Body of pancreas (tissue), 4 donors: ENCODE measurements at places on chromosomes 5 and 9.

GRCh38 chr5:73176250-73176649 lies 3.3 kb downstream of the TMEM174 start:
- DNase-seq, result peak; percentile 73

DNA sequence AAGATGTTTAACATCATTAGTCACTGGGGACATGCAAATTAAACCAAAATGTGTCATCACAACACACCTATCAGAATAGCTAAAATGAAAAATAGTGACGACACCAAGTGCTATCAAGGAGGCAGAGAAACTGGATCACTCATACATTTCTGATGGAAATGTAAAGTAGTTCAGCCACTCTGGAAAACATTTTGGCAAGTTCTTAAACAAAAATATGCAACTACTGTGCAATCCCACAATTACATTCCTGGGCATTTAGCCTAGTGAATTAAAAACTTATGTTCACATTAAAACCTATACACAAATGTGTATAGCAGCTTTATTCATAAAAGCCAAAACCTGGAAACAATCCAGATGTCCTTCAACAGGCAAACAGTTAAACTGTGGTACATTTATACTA lies 53.1 kb downstream of the SVEP1 start:
- no peak for DNase-seq

DNA sequence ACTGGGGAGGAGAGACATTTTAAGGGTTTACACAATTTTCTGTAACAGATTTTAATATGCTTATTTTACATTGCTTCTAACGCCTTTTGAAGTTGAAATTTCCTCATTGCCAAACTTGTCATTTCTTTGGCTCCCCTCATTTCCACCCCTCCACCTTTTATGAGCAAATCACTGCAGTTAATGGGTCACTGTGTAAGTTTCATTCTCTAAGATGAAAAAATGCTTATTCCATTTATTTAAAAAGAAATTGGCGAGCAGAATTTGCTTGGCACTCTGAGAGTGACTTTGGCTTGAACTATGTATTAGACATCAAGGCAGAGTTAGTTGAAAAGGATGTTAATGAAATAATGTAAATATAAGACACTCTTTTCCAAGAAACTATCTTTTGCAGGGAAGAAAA lies 66.6 kb downstream of the ITGA1 start:
- no peak for DNase-seq

DNA sequence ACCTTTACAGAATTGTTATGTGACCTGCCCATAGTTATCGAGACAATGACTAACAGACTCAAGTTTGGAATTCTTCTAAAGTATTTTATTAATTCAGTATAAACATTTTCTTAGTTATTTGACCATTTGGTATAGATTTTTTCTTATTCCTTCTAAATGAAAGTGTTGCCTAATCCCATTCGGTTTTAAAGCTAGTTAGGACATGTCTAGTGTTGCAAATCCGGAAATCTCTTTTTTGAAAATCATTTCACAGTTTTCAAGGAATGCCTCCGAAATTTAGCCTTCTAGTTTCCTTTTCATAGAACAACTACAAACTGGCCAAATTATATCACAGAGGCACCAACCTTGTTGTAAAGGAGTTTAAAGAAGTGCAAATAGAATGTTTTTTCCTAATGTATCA lies 171.8 kb downstream of the XRCC4 start:
- no peak for DNase-seq

DNA sequence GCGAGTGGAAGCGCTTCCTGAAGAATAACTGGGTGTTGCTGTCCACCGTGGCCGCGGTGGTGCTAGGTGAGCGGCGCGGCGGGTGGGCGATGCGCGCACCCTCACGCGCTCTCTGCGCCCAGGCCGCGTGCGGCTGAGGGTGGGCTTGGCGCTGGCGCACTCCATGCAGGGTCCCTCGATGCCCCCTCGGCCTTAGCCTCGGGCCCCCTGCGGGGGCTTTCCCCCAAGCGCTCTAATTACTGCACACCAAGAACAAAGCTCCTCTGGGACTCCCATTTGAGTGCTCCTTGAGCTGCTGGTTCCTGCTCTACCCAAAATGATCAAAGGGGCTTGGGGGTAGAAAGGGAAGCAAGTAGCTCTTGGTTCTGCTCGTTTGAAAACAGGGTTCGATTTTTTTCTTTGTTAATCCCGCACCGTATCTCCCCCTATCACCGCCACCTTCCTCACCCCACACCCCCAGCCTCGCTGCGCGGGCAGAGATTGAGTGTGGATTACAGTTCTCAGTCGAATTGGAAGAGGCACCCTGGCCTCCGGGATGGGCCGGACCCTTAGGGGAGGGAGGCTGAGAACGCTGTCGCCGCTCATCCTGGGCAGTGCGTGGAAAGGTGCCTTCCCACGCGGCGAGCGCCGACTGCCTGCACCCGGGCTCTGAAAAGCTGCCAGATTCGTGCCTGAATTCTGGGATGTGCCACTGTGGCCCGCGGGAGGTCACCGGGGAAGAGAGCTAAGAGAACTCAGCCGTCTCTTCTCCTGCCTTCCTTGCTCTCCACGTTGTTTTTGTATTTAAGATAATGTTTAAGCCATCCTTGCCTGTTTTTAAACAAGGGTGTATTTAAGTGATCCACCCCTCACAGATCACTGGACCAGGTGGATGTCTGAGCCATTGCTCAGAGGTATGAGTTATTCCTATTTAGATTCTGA lies 697 bp downstream of the SLC1A1 start:
- no peak for DNase-seq

DNA sequence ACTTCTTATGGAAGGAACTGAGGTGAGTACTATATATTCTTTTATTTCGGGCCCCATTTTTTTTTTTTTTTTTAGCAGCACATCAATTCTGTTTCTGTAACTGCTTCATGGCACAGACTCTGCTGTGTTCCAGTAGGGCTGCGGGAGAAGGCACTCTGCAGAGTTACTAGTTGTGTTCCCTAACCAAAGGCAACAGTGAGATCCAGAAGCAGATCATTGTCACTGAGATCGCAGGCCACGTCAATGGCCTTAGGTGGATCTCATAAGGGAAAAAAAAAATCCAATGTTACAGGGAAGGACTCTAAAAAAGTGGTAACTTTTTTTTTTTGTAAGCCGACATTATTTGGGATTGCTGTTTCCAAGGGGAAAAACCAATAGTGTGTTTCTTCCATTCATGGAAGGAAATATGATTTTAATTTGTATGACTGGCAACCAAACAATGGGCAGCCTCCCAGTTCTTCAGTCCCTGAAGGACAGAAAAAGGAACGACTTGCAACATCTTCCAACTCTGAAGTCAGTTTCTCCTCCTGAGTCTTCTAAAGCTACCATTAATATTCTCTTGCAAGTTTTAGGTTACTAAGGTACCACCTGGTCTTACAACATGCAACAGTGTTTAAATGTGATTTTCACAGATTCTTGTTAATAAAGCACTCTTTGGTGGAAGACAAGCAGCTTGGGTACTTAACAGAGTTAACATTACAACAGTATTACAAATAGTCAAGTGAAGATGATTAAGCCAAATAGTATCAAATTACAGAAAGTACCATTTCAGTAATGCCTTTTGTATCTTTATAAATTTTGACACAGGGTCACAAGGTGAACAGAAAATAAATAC lies 52.8 kb downstream of the HABP4 start:
- DNase-seq, result no peak

DNA sequence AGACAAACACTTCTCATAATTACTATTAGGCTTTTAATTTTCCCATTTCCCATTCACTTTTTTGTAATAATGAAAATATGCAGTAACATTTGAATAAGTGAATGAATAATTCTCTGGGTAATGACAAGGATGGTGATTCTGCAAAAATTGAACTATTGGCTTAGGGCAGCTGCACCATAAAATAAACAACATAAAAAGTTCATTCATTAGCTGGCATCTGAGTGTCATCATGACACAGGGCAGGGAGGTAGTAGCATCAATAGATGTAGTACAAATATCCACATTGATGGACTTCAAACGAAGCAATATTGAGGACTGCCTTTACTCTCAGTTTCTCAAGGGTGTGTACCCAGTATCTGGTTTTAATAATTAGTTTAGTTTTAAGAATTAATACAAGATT lies 4.9 kb downstream of the MEGF10 start:
- no peak for DNase-seq

GRCh38 chr5:34930870-34931269 lies 1.5 kb downstream of the DNAJC21 start:
- DNase-seq, result no peak

DNA sequence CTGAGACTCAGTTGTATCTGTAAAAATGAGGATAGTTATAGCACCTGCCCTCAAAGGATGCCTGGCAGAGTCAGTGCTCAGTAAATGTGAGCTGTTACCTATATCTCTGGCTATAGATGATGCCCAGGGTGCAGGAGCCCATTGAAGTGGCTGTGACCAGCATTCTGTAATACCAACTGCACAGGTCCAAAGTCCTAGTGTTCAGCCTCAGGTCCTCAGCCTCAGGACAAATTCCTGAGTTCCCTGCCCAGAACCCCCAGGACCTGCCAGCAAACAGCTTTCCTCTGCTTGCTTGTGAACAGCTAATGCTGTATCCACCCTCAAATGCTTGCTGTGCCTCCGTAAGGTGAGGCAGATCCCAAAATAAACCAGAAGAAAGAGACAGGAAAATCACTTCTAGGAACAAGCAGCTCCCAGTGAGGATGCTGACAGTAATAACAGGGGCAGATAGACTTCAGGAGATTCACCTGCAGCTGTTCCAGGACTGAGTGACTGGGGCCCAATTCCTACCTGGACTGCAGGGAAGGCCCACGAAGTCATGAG lies 80.8 kb downstream of the SIL1 start:
- DNase-seq, result no peak

GRCh38 chr5:112857866-112858265 lies 3.2 kb upstream of the SRP19 start:
- no peak for DNase-seq

- peak; percentile 72 for DNase-seq
Measured at GRCh38 chr5:61625681-61626621, 293.9 kb downstream of the ZSWIM6 start.

- no peak for DNase-seq
Measured at GRCh38 chr9:132875159-132875558, 2.9 kb downstream of the AK8 start.

DNA sequence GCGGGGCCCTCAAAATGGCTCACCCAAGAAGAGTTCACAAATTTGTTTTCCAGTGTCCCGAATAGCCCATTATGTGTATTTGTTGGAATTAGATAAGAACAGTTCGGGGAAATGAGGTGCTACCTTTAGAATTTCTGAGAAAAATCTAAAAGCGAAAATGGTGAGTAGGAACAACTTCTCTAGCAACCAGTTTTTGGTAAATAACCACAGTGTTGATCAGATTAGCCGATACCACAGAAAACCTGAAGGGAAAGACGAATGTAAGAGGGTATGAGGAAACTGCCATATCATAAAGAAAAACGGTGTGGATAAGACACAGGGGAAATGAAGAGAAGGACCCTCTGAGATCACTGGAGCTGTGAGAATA lies 31.0 kb downstream of the ADAM19 start:
- DNase-seq, result no peak

- DNase-seq, result no peak
Measured at GRCh38 chr9:136451221-136451877, 11.7 kb upstream of the INPP5E start.

DNA sequence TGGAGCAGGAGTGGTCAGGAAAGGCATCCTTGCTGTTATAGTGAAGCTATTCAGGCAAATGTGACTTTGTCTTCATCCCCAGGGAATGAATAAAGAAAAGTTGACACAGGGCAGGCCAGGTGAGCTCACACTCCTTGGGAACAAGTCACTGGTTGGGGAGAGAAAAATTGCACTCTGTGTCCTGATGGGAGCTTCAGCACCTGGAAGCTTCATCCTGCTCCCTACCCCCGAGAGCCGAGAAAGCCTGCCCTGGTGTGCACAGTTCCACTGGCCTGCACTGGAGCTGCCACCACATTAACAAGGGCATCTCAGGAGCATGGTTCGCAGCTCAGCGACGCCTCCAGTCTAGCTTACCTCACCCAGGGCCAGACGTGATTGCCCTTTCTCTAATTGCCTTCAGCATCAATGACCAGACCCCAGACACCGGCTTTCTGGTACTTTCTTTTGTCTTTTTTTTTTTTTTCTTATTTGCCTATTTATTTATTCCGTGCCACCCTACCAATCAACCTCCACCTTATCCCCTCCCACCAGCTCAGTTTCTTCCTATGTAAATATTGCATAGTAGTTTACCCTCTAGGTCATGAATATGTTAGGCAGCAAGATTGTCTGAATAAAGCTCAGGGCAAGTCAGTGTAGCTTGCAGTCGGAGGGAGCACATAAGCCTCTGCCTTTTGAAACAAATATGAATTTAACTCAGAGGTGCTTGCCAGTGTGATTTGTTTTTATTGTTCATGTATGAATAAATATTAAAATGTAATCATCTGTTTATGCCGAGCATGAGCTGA lies 87.4 kb downstream of the DOCK2 start:
- DNase-seq, result no peak

DNA sequence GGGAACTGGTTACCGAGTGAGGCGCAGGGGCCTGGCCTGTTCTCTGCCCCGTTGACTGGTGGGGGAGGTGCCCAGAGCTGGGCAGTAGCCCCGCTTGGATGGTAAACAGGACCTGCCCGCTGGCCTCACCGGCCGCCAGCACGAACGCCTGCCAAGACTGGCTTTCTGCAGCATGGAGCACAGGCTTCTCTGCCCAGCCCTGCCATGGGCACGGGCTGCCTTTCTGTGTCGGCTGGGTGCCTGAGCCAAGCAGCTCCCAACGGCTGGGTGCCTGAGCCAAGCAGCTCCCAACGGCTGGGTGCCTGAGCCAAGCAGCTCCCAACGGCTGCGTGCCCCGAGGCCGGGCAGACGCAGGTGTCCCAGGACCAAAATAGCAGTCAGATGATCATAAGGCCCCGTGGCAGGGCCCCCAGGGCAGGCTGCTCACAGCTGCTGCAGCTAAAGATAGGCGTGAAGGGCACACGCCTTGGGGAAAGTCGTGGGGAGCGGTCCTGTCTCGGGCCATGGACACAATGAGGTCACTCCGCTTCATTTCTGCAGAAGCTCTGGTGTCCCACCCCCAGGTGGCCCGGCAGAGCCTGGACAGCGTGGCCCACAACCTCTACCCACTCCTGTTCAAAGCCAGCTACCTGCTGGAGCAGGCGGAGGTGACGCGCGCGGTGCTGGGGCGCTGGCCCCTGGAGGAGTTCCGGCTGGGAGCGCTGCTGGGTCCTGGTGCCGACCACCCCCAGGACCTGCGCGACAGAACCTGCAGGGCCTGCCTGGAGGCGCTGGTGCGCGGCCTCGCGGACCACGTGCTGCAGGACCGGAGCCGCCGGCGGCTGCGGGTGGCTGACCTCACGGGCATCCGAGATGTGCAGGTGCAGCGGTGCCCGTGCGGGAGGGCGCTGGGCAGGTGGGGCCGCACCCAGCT lies at the start of gene LRRC14B:
LRRC14B (plus strand) TSS at position 460 of the 913 bp plus-strand sequence; CDS start at position 504, 44 bp downstream.
- DNase-seq, result peak; percentile 72
